ENCODE measurements at places on chromosomes 4 and X.
A peak's percentile ranks its signal among the peaks of the same experiment; 100 is the strongest.

DNA sequence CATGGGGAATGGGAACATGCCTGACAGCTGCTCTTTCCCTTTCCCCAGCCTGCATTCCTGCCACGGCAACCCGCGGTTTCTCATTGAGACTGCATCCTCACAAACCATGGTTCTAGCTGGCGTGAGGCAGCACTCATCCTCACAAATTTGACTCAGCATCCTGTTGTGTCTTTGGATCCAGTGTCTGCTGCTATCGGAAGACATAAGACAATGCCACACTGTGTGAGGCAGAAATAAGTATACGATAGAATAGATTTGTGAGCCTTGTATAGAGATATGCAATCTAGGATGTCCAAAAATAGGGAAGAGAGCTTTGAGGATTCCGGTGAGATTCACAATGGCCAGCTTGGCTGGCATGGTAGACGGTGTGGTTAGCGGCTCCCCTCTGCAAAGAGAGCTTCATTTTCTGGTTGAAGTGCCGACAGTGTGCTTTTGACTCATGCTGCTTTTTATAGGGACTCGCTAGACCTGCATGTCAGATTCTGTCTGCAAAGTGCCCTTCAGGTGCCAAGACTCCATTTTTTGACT, 161.3 kb upstream of the PSAPL1 start:
- no peak for DNase-seq

DNA sequence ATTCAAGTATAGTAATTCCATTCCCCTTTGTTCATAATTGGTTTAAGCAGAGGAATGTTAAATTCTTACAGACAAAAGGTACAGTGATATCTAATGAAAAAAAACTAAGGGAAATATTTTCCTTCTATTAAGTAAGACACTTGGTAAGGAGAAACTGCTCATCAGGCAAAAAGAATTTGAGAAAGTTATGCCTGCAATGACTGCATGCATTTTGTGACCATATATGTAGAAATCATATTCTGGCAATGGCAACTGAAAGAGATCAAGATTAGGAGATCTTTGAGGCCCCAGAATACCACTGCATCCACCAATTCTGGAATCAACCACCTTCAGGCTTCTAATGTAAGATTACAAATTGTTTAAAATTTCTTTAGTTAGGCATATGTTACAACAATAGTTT, 364.8 kb downstream of the PCDH10 start:
- DNase-seq, result no peak

DNA sequence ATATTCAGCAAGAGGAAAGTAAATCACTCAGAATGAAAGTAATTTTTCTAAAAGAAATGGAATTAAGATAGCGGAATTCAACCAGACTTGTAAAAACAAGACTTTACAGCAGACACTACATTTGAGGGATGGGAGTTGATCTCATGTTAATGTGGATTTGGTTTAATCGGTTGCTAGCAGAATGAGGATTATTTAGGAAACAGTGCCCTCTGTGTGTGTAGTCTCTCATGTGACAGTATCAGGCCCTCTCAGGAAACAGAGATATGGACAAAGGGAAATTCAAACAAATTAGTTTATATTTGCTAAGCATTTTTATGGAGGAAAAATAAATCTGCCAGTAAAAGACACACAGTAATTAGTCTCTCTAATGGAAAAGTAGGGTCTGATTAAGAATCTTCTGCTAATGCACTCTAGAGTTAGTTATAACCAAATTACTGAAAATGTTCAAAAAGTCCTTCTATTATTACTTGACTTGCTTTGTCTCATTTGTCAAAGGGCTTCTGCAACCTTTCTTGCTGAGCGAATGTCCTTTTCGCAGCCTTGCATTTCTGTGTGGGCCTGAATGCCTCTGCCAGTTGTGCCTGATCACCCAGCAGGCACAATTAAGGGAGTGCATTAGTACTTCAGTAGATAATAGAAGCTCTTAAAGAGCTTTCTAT, 1282.3 kb upstream of the TENM3 start:
- no peak for DNase-seq

- DNase-seq, result no peak
These were observed 167.2 kb downstream of the KDR start for GRCh38 chr4:54958236-54958635.

GRCh38 chr4:112704991-112705845, 68.3 kb downstream of the LARP7 start:
- DNase-seq, result no peak

GRCh38 chr4:185396724-185397385, at the start of gene ANKRD37:
ANKRD37 (plus strand) TSS chr4:185396841; CDS start chr4:185396924, 83 bp downstream.
- DNase-seq, result no peak

- no peak for DNase-seq
These were observed 417.0 kb downstream of the AFF2 start for GRCh38 chrX:148917441-148917840.

GRCh38 chrX:115409551-115409950, 120.0 kb downstream of the LUZP4 start:
- no peak for DNase-seq

DNA sequence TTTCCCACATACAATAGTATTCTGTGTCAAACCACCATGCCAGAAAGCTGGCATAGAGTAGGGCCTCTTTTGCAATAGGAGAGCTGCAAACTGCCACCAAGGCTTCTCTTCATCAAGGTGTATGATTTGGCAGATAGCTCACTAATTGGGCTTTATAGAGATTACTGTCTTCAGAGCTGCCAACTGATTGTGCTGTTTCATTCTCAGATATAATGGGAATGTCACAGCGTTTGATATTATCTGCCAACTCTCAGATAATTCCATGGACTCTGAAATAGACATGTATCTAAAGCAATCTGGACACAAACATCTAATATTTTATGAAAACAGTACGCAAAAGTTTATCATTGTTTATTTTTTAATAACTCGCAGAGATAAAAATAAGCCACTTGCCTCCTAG, 1289.1 kb downstream of the STIM2 start:
- no peak for DNase-seq

GRCh38 chr4:41143311-41144039, 70.9 kb downstream of the APBB2 start:
- DNase-seq, result no peak

- DNase-seq, result no peak
These were observed 25.1 kb downstream of the DCAF12L2 start for GRCh38 chrX:126141014-126141413.

- no peak for DNase-seq
These were observed 35.8 kb downstream of the UNC5C start for GRCh38 chr4:95513022-95513421.

GRCh38 chrX:119084766-119085165, 12.0 kb downstream of the CT47C1 start:
- DNase-seq, result no peak

DNA sequence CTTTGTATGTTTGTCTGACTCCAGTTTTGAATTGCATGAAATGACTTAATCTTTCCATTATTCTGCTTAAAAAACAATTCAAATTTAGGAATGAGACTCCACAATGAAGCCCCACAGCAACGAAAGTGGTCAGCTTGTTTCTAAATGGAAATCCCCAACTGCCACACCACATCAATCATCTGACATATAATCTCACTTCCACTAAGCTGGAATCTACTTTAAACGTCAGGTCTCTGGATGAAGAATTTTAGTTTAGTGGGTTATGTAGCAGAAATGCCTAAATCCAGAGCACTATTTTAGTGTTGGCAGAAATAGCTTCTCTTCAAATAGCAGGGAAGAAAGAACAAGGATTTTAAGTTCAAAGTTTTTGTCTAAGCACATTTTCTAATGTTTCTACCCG, 1.7 kb upstream of the BMP2K start:
- DNase-seq, result no peak

GRCh38 chrX:9700555-9700954, 65.1 kb downstream of the GPR143 start:
- no peak for DNase-seq

- DNase-seq, result no peak
These were observed 809.7 kb upstream of the NDST4 start for GRCh38 chr4:115923152-115923551.

- no peak for DNase-seq
These were observed 85.1 kb upstream of the EFNB1 start for GRCh38 chrX:68743754-68744153.

DNA sequence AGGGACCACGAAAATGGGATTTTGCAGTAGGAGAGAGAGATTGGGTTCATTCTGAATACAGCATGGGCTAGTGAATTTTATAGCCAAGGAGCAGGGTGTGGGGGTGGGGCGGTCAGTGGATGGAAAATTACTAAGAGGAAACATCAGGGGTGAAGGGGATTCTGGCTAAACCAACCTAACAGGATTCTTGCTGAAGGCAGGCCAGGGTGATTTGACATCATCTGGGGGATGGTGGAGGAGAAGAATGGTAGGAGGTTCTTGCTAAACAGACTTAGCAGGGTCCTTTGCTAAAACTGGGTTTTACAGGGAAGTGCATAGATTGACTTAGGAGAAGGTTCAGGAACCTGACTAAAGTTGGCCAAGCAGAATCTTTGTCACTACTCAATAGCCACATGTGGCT, 91.9 kb downstream of the DNAAF6 start:
- DNase-seq, result no peak

GRCh38 chr4:73723023-73723422, 17.3 kb upstream of the CXCL8 start:
- no peak for DNase-seq

DNA sequence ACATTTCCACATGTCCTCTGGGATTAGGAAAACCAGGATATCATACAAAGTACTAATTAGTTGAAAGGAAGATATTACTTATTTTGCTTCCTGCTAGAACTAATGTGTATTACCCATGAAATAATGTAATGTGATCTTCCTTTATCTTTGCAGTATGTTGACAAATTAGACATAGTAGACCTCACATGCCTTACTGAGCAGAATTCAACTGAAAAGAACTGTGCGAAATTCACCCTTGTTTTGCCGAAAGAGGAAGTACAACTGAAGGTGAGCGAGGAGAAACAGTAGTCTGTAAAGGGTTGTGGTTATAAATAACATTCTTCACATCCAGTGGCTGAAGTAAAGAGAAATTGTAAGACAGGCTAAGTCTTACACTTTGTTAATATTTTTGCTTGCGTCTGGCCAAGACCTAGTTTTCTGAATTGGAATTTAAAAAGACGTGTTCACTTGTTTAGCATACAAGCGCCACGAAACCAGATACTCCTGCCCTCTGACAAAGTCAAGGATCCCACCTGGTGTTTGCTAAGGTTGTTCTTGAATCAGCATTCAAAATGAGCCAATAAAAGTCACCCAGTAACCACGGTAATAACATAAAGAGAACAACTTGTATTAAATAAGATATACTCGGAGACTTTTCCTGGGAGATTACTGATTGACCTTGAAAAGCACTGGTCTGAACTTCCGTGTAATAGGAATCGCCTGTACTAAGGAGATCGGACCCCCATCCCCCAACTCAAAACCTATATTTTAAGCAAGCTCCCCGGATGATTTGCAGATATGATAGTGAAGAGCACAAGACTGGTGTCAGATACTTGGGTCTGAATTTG, 16.9 kb downstream of the STAP1 start:
- DNase-seq, result no peak

- no peak for DNase-seq
These were observed 67.9 kb downstream of the FAM114A1 start for GRCh38 chr4:38935391-38936073.

DNA sequence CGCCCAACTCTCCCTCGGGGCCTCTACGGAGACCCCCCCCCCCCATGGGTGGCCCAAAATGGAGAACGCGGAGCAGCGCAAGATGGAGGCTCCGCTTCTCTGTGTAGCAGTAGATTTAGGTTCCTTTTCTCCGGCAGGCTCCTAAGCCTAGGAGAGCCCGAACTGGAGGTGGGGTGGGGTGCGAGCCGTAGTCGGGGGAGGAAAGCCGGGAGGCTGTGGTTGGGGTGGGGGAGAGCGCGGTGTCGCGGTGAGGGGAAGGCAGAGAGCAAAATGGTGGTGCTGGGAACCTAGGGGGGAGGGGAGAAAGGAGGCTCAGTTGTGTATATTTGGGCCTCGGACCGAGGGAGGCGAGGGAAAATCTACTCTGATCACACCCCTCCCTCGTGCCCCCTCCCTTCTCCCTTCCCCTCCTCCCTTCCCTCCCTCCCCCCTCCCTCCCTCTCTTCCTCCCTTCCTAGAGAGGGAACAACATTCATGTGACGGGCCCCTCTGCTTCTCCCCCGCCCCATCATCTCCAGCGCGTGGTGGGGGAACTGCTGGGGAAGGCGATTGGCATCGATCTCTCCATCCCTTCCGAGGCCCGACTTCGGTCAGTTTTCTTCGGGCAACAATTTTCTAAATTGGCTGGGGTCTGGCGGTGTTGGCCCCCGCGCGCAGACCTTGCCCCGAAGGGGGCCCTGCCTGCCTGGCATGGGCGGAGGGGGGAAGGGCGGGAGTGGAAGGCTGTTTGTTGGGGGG, at the start of gene STAG2:
STAG2 (plus strand) TSS at position 439 of the 738 bp plus-strand sequence. CDS start 60,922 bp downstream, outside the sequence.
- peak; percentile 28 for DNase-seq

GRCh38 chrX:78658845-78659744, at the start of gene RTL3:
RTL3 (minus strand) TSS chrX:78659328; CDS start chrX:78658420, 908 bp downstream.
- DNase-seq, result no peak

GRCh38 chrX:102599951-102600579, 750 bp downstream of the ARMCX5 start:
- DNase-seq, result no peak

DNA sequence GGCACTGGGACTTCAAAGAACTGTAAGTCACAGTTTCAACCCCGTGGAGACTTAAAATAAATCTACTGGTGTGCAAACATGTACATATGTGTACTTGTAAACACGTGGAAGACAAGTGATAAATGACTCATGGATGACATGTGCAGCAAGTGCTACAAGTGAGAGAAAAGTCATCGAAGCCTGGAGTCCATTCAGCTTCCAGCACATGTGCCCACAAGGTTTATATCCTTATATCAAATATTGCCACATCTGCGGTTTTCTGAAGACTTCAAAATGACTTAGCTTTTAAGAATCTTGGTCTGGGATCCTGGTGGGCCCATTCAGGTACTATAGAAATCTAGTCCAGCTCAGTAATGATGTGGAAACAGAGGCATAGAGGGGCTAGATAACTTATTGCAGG, 33.0 kb upstream of the TTC29 start:
- no peak for DNase-seq

DNA sequence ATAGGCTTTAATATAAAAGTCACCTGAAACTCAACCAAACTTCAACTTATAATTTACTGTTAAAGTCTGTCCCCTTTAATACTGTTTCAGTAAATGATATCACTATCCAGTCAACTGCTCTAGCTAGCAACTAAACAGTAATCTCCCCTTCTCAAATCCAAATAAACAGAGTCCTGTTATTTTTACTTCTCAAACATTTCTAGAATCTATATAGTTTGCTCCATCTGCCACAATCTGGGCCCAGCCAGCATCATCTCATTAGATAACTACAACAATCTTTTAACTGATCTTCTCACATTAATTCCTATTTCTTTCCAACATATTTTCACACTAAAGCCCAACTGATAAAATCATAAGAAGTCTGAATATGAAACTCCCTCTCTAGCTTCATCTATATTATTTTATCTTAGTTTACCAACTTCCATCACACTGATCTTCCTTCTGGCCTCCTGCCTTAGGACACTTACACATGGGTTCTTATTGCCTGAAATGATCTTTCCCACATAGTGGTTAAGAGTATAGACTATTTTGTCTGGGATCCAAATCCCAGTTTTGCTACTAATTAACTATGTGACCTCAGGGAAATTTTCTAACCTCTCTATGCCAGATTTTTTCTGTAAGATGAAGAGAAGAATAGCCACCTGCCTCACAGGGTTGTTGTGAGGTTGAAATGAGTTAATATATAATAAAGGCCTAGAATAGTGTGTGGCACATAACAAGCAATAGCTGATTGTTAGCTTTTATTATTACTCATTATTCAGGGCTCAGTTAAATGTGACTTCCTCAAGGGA, 18.6 kb downstream of the TBCK start:
- DNase-seq, result no peak

Measured in activated CD4-positive, alpha-beta T cell treated with anti-CD3 and anti-CD28 coated beads, Interleukin-2, amount 50 U/mL, for 24 hours (primary cell).